ENCODE measurements at places on chromosomes 5 and 9. TPM values are rescaled to one million over a fixed set of nuclear protein-coding genes. Genes with fewer than 3 reads are reported as not detected.

DNA sequence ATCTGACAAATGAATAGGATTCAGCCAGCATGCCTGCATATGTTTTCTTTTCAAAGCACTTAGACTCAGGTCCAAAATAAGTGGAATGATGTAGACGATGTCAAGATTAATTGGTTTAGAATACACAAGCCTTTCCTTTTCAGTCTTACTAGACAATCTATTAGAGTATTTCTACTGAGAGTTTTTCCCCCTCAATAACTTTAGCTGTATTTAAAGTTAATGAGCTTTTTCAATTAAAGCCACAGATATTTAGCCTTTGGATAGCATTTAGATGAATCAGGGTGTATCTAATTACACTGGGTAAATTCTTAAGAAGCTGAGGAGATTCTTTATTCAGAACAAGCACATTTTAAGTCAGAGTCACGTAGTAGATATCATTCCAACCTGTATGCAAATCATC, 198.7 kb upstream of the MPDZ start:
- H3K36me3 ChIP-seq, result no peaks in the 10 kb centered on the region
- no peak overlapping the region for H3K4me3 ChIP-seq
- H3K27ac ChIP-seq, result no peak overlapping the region
- H3K27me3 ChIP-seq, result no peaks in the 10 kb centered on the region
- H3K4me1 ChIP-seq, result no peaks in the 10 kb centered on the region
- no peak for DNase-seq

GRCh38 chr9:133377721-133378216, 1.6 kb downstream of the STKLD1 start:
- no peak overlapping the region for H3K4me3 ChIP-seq
- DNase-seq, result no peak
- no peaks in the 10 kb centered on the region for H3K27me3 ChIP-seq
- H3K27ac ChIP-seq, result no peak overlapping the region

DNA sequence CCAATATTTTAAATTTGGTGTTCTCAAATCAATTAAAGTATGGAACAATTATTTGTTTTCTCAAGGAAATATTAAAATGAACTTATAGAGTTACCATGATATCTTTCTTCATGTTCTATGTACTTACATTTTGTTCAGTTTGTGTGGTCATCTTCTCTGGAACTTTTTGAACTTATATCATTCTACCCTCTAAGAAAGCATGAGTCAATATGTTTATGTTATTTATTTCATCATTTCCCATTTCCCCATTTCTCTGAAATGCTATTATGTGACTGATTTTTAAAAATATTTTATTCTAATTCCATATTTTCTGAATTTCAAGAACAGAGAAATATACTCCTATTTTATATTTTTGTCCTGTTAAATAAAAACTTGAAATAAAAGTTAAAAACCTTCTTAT, 123.5 kb upstream of the ACOT12 start:
- H3K27me3 ChIP-seq, result no peaks in the 10 kb centered on the region
- no peak overlapping the region for H3K27ac ChIP-seq
- H3K4me3 ChIP-seq, result no peak overlapping the region
- DNase-seq, result no peak

HSPB3 gene
- not detected for total RNA-seq

- DNase-seq, result peak; percentile 68
- H3K27ac ChIP-seq, result no peak overlapping the region
These were observed 78.4 kb downstream of the TMEM161B start for GRCh38 chr5:88190106-88190834.

GRCh38 chr9:109320331-109320741, 523 bp downstream of the EPB41L4B start:
- no peaks in the 10 kb centered on the region for H3K27me3 ChIP-seq
- H3K4me3 ChIP-seq, result no peak overlapping the region
- DNase-seq, result peak; percentile 60
- H3K4me1 ChIP-seq, result no peaks in the 10 kb centered on the region
- peak overlapping the region; percentile 90 for H3K27ac ChIP-seq

DNA sequence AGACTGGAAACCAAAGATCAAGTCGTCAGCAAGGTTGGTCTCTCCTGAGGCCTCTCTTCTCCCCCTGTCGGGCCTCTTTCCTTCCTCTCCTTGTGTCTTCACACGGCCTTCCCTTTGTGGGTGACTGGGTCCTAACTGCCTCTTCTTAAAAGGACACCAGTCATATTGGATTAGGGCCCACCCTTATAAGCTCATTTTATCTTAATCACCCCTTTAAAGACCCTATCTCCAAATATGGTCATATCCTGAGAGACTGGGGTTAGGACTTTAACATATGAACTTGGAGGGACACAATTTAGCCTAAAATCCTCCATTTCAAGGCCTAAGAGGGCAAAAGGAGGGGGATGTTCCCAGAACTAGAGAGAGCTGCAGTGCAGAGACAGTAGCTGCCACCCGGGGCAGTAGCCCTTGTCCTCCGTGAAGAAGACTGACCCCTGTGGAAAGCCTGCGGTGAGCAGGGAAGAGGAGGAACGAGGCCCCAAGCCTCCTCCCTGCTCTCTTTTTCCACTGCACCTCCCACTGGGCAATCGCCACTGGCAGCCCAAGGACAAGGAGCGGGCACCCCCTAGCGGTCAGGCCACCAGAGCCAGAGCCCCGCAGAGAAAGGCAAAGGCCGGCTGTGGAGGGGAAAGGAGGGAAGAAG, 34.9 kb downstream of the CFAP90 start:
- H3K27ac ChIP-seq, result no peak overlapping the region
- no peak overlapping the region for H3K4me3 ChIP-seq
- peak; percentile 84 for DNase-seq
- no peaks in the 10 kb centered on the region for H3K36me3 ChIP-seq
- H3K4me1 ChIP-seq, result no peaks in the 10 kb centered on the region
- H3K27me3 ChIP-seq, result no peaks in the 10 kb centered on the region

DNA sequence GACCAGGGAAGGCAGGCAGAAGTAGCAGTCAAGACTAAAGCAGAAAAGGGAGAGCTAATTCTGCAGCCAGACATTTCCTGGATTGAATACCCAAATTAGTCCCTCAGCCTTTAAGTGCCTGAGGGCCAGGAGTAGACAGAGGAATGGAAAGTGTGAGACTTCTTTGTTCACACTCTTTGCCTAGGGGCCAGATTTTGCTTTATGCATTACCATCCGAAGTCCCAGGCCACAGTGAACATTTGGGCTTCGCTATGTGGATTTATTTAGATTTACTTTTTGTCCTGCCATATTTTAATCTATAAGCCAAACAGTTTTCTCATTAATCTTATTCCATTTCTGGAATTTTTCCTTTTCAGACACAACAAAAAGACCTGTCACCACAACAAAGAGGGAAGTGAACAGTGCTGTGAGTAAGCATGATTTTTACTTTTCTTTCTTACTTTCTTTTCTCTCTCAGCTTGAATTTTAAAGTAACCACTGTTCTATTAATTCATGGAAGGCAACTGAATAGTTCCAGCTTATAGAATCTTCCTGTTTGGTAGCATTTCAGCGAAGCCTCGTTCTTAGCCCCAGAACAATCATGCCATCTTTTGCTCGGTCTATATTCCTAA, 52.6 kb downstream of the PDCD1LG2 start:
- H3K27ac ChIP-seq, result no peak overlapping the region
- DNase-seq, result no peak
- H3K4me3 ChIP-seq, result no peak overlapping the region
- H3K4me1 ChIP-seq, result no peaks in the 10 kb centered on the region

All from right lobe of liver (tissue), 6 donors.